ENCODE measurements at places on chromosomes 16 and 17. TPM values are rescaled to one million over a fixed set of nuclear protein-coding genes. Genes with fewer than 3 reads are reported as not detected.

CPNE2 gene
- total RNA-seq = 14.5 TPM

RNF112 gene
- 0.18 TPM for total RNA-seq

KIAA0753 gene
- 7.3 TPM for total RNA-seq

NEURL4 gene
- 27.7 TPM for total RNA-seq

C16orf92 gene
- not detected for total RNA-seq

CES4A gene
- total RNA-seq = 2.6 TPM

AATK gene
- total RNA-seq = 1.7 TPM

PRR11 gene
- total RNA-seq = 78.9 TPM

CD7 gene
- 0.98 TPM for total RNA-seq

ANTKMT gene
- total RNA-seq = 77.3 TPM

TMEM204 gene
- total RNA-seq = not detected

CDRT4 gene
- 8.9 TPM for total RNA-seq

TBC1D3K gene
- total RNA-seq = not detected

MYADML2 gene
- total RNA-seq = not detected

C16orf89 gene
- not detected for total RNA-seq

PRAC2 gene
- total RNA-seq = 44.1 TPM

PIK3R6 gene
- not detected for total RNA-seq

VPS25 gene
- total RNA-seq = 62.0 TPM

TEKT5 gene
- total RNA-seq = not detected
